ENCODE measurements at places on chromosomes 1 and 21. TPM values are rescaled to one million over a fixed set of nuclear protein-coding genes. Genes with fewer than 3 reads are reported as not detected.
A peak's percentile ranks its signal among the peaks of the same experiment; 100 is the strongest.

GRCh38 chr1:93732514-93732913 is 50.9 kb upstream of the BCAR3 start:
- no peak for DNase-seq

DNA sequence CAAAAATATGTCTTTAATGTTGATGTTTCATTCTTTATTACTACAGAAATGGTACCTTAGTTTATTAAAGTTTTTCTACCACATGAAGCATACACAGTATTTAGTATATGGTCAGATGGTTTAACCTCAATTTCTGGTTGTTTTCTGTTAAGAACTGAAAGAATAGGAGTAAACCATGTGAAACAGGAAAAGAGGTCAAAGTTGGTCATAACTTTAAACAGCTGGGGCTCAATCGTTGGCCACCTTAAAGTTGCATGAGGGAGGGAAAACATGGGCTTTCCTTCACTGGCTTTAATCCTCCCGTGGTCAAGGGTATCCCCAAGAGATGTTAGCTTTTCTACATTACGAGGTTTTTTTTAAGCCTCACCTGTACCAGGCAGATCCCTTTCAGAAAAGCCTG is 483.3 kb upstream of the ADAMTS5 start:
- DNase-seq: no peak

- no peak for DNase-seq
These were observed 249.8 kb downstream of the SIPA1L2 start for GRCh38 chr1:232380131-232380530.

DNA sequence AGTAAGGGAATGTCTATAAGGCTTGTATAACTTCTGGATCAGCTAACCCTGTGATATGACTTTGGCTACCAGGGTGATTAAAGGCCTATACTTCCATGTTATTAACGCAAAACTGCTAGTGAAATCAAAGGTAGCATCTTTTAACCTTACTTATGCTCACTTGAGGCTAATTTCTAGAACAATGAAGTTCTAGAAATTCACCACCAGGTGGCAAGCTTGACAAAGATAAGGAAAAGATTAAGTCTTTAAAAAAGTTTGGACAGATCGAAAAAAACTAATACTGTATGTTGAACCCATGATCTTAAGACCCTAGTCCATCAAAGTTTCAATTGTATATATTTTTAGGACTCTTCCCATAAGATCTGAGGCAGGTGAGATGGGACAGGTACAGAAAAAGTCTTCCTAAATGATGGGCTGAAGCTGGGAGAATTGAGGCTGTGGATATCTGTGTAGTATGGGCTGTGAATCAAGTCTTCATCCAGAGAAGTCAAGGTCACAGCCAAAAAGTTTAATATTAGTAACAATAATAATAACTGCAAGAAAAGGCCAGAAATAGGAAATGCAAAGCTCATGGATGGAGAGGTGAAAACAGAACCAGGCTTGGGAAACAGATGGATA is 18.8 kb downstream of the KYAT3 start:
- no peak for DNase-seq

DNA sequence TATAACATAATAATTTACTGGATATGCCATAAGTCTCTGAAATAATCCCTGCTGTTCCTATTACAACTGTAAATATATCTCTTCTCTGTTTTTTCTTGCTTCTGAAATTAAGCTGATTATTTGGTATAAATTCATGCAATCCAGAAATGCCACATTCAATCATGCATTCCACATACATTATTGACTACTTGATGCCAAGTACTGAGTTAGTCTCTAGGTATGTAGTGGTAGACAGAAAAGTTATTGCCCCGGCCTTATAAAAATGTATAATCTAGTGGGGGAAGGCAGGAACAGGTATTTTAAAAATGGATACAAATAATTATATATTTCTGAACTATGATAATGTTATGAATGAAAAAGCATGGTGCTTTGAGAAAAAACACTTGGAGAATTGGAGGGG is 338.6 kb upstream of the SNX7 start:
- DNase-seq: no peak

DNA sequence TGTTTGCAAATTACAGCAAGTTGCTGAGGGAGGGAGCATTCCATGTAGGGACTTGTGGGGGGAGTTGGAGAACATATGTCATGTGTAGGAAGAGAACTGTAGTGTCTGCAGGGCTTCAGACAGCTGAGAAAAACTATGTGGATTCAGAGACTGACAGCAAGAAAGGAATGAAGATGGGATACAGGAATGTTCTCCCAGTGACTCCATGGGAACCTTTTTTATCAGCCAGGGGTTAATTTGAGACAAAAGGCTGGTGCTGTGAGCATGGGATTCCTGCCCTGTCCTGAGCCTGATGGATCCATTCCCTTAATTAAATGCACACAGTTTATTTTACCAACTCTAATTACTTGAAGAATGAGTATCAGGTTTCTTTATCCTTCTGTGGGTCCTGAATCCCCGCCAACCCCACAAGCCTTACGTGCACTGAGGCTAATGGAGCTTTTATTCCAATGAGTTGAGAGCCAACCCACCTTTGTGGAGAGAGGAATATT is 26.5 kb upstream of the PLXNA2 start:
- DNase-seq: no peak

- peak; percentile 55 for DNase-seq
These were observed 62.6 kb upstream of the CD1D start for GRCh38 chr1:158117854-158118704.

Gene GUCA2B
- total RNA-seq: not detected

Gene IL10
- total RNA-seq: 0.37 TPM

All from left ventricle myocardium superior (tissue), 1 donor.